ENCODE measurements at places on chromosomes 5 and 9. TPM values are rescaled to one million over a fixed set of nuclear protein-coding genes. Genes with fewer than 3 reads are reported as not detected.

- peaks cover 4% of the 10 kb centered on the region for H3K4me1 ChIP-seq
- no peak for DNase-seq
These were observed 69.0 kb upstream of the TNFAIP8 start for GRCh38 chr5:119286511-119287488.

GRCh38 chr5:72752909-72753308, 63.6 kb upstream of the TNPO1 start:
- no peak overlapping the region for H3K4me3 ChIP-seq
- no peak for DNase-seq
- no peaks in the 10 kb centered on the region for H3K4me1 ChIP-seq
- no peaks in the 10 kb centered on the region for H3K36me3 ChIP-seq
- no peak overlapping the region for H3K27ac ChIP-seq
- H3K27me3 ChIP-seq, result no peaks in the 10 kb centered on the region

GRCh38 chr5:93831449-93831848, 90.0 kb upstream of the POU5F2 start:
- no peaks in the 10 kb centered on the region for H3K36me3 ChIP-seq
- DNase-seq, result no peak
- no peak overlapping the region for H3K27ac ChIP-seq
- H3K4me3 ChIP-seq, result no peak overlapping the region
- H3K27me3 ChIP-seq, result no peaks in the 10 kb centered on the region

The CSF1R gene
- 44.4 TPM for total RNA-seq

DNA sequence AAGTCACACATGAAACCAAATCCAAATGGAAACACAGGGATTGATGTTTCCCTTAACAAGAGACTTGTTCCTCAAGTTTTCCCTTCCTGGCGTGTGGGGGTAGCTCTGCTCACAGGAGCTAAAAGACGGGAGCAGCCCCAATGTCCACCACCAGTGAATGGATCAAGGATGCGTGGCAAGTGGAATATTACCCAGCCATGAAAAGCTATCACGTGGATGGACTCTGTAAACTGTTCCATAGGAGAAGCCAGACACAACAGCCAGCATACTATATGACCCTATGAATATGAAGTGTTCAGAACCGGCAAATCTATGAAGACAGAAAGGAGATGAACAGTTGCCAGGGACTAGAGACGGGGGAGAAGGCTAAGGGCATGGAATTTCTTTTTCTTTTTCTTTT, 28.3 kb upstream of the RXRA start:
- no peak overlapping the region for H3K4me3 ChIP-seq
- no peaks in the 10 kb centered on the region for H3K27me3 ChIP-seq
- H3K36me3 ChIP-seq, result no peaks in the 10 kb centered on the region
- DNase-seq, result no peak
- no peak overlapping the region for H3K27ac ChIP-seq

The MARVELD2 gene
- not detected for total RNA-seq

- no peaks in the 10 kb centered on the region for H3K27me3 ChIP-seq
- no peaks in the 10 kb centered on the region for H3K36me3 ChIP-seq
- no peak overlapping the region for H3K4me3 ChIP-seq
- DNase-seq, result no peak
- H3K4me1 ChIP-seq, result no peaks in the 10 kb centered on the region
These were observed 68.3 kb downstream of the SHB start for GRCh38 chr9:38000735-38001134.

DNA sequence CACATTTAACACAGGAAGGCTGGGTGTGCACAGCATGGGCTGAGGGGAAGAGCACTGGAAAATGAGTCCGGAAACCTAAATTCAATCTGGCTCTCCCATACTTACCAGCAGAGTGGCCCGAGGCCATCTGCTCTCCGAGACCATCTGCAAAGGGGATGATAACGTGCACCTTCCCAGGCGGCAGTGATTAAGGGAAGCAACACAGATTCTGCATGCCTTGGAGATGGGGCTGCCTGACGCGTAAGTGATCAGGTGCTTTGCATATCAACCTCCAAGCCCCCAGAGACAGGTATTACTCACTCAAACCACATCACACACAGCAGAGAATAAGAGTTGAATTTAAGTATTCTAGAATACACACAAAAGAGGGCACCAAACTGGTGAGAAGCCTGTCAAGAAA, 9.1 kb downstream of the EPB41L4B start:
- H3K4me3 ChIP-seq, result no peak overlapping the region
- peaks cover 14% of the 10 kb centered on the region for H3K4me1 ChIP-seq
- H3K36me3 ChIP-seq, result no peaks in the 10 kb centered on the region
- no peak for DNase-seq

All from sigmoid colon (tissue), 7 donors.